ENCODE measurements at places on chromosomes 12 and 14.

DNA sequence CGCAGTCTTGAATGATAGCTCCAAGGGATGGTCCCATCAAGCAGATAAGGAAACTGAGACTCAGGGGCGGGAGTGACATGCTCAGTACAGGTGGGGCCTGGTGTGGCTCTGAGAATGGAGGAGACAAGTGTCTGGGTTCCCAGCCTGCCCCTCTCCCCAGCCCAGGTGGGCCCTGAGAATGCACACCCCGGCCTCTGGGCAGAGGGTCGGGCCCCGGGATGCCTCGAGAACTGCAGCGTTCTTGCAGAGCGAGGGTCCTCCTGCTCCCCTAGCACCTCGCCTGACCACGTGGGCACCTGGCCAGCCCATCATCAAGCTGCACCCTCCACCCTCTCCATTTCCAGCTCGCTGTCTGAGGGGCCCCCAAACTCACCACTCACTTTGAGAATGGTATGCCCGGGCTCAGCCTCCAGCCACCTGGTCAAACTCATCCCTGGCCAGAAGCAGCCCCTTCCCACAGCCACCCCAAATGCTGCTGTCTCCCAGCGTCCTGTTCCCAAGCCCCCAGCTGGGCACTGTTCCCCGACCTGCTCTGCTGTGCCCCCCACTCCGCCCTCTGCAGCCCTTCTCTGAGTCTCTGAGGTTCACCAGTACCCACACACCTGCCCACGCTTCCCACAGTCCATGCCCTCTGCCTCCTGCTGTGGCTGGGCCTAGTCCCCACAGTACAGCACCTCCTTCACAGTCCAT is 44.3 kb downstream of the CYP46A1 start:
- DNase-seq: no peak

DNA sequence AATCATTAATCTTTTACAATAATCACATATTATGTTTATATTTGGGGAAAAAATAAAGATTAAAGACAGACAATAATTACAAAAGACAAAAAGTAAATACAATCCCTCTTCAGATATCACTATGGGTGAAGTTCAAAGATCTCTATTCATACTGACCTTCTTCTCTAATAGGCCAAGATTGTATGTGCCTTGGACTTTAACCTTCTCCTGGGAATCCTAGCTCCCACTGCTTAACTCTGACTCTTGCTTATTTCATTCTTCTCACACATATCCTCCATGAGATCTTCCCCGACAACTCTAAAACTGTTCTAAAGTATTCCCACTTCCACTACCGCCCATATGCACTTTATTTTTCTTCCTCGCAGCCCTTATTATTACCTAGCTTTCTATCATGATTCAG is 83.8 kb downstream of the EEA1 start:
- no peak for DNase-seq

DNA sequence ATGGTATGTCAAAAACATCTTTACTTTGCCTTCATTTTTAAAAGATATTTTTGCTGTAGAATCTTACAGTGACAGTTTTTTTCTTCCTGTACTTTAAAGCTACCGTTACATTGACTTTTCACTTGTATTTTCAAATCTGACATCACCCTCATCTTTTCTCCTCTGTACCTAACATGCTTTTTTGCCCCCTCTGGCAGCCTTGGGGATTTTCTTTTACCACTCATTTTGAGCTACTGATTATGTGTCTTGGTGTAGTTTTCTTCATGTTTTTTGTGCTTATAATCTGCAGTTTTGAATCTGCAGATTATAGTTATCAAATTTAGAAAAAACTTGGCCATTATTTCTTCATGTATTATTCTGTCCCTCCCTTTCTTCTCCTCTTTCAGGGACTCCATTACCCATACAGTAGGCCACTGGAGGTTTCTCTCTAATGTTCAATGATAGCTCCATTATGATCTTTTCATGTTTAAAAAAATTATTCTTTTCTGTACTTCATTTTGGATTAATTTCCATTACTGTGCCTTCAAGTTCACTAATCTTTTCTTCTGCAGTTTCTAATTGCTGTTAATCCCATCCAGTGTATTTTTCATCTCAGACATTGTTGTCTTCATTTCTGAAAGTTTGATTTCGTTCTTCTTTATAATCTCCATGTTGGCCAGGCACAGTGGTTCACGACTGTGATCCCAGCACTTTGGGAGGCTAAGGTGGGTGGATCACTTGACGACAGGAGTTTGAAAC is 70.0 kb downstream of the ACADS start:
- DNase-seq: no peak

GRCh38 chr12:98799822-98800221 is 154.7 kb downstream of the APAF1 start:
- no peak for DNase-seq

- peak; percentile 84 for DNase-seq
These were observed 82.0 kb upstream of the HMGA2 start for GRCh38 chr12:65742018-65743010.

DNA sequence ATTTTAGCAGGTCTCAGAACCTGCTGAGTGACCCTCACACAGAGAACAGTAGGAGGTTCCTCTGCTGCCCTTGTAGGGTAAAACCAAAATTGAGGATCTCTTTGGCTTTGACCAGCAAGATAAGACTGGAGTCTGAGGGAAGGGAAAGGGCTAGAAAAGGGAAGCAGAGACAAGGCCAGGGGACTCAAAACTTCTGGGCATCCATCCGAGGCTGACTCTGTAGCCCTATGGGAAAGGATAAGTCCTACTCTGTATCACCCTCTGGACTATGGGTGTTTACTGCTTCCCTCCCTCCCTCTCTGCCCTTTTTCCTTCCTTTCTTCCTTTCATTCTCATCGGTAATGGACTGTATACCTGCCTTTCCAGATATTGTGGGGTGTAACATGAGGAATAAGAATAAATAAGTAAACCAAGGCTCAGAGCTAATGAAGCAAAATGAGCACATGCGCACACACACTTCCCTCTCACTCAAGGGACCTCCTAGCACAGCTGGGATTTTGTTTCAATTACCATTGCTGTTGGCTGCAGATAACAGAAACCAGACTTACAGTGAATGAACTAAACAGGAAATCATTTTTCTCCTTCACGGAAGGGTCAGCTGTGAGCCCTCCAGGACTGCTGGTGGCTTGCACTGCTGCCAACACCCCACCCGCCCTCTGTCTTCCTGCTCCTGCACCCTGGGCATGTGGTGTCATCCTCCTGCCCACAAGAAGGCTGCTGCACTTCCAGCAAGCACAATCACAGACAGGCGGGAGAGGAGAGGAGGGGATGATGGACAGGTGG is 404.4 kb upstream of the CCDC196 start:
- peak; percentile 58 for DNase-seq

DNA sequence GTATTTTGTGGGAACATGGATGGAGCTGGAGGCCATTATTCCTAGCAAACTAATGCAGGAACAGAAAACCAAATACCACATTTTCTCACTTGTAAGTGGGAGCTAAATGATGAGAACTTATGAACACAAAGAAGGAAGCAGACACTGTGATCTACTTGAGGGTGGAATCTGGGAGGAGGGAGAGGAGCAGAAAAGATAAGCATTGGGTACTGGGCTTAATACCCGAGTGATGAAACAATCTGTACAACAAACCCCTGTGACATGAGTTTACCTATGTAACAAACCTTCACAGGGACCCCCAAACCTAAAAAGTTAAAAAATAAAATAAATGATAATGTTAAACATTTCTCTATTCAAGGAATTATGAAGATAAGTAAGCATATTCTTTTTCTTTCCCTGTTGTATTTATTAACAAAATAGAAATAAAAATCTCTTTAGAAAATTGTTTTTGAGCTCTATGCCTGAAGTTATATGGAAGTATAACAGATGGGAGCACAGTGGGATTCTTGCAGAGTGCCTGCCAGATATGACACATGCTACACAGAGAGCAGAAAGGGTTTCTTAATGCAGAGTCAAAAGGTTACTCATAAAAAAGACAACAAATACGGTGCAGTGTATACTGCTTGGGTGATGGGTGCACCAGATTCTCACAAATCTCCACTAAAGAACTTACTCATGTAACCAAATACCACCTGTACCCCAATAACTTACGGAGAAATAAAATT is 52.0 kb upstream of the SYNE2 start:
- no peak for DNase-seq

DNA sequence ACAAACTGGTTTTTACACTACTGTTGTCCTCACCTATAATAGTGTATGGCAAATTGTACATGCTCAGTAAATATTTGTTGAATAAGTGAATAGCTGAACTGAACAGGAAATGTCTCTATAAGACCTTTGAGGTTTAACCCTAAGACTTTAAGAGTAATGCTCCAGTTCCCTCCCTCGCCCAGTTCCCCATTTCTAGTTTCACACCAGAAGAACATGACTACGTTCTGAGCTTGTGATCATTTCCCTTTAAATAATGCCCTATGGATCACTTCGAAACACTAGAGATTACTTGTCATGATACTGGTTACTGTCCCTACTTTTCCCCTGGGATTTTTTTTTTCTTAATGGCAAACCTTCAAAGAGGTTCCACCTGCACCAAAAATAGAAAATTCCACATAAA is 69.3 kb downstream of the PRKD1 start:
- DNase-seq: no peak
